ENCODE measurements at places on chromosomes 13 and 19.

DNA sequence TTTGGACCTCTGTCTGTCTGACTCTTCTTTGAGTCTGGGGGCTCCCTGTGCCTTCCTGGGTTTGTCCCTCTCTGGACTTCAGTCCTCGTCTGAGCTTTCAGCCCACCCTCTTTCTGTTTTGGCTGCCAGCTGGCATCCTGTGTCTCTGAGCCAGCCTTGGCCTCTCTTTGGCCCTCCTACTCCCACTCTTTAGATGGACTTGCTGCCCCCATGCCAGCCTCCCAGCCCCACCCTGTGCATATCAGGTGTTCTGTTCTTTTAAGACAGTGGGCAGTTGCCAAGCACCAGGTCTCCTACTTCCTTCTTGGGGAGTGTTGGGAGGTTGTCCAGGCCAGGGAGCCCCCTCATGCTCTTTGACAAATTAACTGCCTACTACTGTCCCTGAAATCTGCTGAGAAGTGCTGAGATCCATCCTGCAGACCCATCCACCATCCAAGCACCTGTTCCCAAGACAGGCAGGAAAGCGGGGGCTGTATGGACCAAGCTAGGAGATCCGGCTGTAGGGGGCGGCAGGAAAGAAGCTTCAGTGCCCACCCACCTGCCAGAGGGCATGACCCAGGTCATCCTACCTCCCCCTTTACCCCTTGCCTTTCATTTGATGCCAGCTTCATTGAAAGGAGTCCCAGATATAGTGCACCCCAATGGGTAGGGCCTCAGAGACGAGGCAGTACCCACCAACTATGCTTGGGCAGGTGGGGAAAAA, 9.6 kb downstream of the CIC start:
- DNase-seq = no peak

DNA sequence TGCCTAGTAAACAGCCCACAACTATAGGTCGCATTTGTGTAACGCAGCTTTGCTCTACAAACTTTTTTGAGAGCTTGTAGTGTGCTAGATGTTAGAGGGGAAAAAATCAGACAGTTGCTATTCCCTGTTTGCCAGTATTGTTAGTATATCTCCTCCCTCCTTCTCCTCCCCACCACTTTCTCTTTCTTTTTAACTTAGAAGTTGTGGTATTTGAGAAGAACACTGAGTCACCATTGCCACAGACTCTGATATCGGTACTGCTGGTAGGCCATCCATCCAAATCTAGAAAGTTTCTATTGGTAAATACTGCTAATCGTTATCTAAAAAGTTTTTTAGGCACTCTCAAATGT, 666 bp downstream of the POMP start:
- peak; percentile 48 for DNase-seq

GRCh38 chr13:97640268-97640667, 206.3 kb downstream of the RAP2A start:
- DNase-seq = no peak

DNA sequence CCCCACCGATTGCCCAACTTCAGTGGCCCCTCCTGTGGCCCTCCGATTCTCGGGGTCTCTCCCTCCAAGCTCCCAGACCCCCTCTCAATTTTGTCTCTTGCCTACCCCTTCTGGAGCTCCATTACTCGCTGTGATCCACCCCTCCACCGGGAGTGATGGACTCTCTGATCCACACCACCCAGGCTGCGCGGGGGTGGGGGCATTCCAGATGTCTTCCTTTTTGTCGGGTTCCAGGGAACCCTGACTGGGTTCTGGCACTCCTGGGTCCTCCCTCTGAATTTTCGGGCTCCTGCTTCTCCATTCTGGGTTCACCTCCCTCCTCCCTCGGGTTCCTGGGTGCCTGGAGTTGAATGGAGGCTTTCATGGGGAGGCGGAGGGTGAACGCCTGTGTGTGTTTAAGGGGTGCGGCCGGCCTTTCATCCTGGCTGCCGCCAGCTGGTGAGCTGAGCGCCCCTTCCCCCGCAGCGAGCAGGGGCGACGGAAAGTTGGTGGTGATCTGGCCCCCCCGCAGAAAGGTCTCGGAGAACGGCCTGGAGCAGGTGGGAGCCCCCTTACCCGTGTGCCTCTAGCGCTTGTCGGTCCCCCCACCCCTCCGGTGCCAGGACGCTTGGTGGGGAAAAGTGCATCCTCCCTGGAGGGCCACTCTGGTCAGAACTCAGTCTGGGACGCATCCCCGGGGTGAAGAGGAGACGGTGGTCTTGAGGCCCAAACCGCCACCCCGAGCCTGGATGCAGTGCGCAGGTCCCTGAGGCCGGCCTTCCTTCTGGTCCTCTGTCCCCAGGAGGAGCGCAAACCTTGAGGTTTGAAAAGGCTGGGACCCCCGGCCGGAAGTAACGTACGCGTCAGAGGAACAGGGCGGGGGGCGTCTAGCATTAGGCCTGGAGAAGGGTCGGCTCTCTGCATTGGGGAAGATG, 1.6 kb downstream of the MISP3 start:
- peak; percentile 60 for DNase-seq

Data from mammary epithelial cell (primary cell).